ENCODE measurements at places on chromosomes 6 and 20.

GRCh38 chr6:97438011-97438671, 155.1 kb upstream of the MMS22L start:
- DNase-seq, result no peak

- no peak for DNase-seq
Measured at GRCh38 chr6:108735310-108736001, 112.8 kb upstream of the ARMC2 start.

DNA sequence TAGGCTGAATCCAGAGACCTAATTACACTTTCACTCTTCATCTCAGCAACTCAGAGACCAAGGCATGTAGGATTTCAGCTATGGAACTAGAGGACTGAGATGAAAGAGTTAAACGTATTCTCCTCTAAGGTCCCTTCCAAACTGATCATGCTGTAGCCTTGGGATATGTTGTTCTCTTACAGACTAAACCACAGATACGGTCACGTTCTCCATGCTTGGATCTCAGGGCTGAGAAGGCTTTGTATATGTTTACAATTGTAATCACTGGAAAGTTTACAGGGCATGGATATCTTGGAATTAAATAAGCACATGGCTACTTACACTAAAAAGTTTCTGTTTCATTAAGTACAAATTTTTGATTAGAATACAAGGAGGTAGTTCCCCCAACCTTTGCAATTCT, 50.1 kb downstream of the PKIB start:
- no peak for DNase-seq

GRCh38 chr20:52060794-52061714, 130.5 kb downstream of the ZFP64 start:
- DNase-seq, result no peak

- DNase-seq, result no peak
Measured at GRCh38 chr6:1363729-1364572, 25.4 kb upstream of the FOXF2 start.

DNA sequence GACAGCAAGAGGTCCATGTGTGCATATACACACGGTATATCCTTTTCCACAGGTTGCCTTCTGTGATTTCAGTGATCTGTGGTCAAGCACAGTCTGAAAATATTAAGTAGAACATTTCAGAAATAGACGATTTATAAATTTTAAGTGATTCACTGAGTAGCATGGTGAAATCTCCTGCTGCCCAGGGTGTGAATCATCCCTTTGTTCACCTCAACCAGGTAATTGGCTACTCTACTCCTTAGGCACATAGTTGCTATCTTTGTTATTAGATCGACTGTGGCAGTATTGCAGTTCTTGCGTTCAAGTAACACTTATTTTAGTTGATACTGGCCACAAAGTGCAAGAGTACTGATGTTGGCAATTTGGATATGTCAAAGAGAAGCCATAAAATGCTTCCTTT, 1421.7 kb downstream of the GRIK2 start:
- DNase-seq, result no peak

DNA sequence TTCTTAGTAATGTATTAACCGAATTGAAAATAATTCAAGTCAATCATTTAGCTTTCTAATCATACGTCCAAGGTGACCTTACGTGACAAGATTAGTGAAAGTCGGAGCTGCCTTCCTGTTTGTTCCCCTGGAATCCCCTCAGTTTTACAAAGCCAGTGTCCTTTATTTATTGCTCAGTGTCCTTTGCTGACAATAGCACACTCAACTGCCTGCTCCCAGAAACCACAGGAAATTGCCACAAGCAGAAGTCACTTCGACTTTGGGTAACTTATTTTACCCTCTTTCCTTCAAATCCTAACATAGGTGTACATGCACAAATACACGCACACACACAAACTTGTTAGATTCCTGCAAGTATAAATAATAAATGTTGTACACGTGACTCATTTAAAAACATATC, 1167.7 kb upstream of the ADGRB3 start:
- DNase-seq, result no peak

DNA sequence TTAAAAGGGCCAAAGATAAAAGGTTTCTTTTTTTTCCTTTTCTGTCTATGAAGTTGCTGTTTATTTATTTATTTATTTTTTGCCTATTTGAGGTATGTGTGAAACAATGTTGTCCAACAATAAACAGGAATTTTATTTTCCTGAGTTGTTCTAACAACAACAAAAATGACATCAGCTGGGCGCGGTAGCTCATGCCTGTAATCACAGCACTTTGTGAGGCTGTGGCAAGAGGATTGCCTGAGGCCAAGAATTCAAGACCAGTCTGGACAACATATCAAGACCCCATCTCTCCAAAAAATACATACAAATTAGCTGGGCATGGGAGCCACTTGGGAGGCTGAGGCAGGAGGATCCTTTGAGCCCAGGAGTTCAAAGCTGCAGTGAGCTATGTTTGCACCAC, 44.1 kb downstream of the MGME1 start:
- DNase-seq, result no peak

DNA sequence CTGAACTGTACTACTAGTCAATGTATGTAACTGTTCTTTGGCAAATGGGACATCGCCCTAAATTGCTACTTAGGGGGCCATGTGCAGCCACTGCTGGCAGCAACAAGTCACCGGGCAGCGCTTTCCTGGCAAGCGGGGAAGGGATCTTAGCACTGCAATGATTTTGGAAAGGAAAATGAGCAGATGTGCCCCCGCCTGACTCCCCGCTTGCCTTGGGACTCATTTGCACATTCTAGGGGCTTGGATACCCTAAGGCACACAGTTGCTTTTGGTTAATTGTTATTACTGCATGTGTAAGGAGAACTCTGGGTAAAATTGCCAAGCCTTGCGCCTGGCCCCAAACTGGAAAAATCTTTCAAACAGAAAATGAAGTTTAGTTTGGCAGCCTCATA, 32.2 kb downstream of the CD83 start:
- DNase-seq, result no peak

GRCh38 chr6:113381232-113381631, 475.9 kb upstream of the MARCKS start:
- no peak for DNase-seq

DNA sequence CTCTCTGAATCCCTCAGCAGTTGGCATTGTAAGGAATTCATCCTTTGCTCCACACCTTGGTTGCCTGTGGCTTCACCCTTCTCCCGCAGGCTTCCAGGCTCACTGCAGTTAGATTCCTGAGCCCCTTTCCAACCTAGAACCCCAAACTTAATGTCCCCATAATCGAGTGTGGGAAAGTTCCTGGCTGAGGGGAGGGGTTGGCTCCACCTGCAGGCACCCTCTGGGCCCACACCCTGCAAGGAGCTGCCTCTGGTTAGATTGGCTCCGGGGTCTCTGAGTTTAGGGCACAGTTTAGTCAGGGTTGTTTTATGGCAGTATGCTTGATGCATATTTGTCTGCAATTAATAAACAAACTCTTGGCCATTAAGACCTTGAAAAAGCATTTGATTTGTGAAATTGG, 63.4 kb downstream of the MTHFD1L start:
- DNase-seq, result no peak

DNA sequence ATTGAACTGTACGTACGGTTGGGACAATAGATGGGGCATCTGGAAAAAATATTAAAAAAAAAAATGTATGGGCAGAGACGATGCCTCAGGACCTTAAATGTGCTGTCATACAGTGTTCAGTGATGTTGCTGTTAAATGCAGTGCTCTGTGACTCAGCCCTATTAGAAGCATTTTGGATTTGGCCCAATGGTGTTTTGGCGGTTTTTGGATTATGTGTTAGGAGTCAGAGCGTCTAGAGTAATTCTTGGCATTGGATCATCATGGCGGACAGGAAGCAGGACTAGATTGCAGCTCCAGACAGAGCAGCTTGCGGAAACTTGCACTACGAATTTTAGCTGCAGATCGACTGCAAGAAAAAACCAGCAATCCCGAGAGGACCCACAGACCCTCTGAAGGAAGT, 280.0 kb downstream of the SOX4 start:
- DNase-seq, result no peak

- no peak for DNase-seq
Measured at GRCh38 chr6:114940181-114940580, 597.4 kb upstream of the HS3ST5 start.

GRCh38 chr6:25477006-25477590, 174.9 kb upstream of the SCGN start:
- peak; percentile 7 for DNase-seq

- no peak for DNase-seq
Measured at GRCh38 chr20:39812116-39812515, 850.0 kb downstream of the DHX35 start.

DNA sequence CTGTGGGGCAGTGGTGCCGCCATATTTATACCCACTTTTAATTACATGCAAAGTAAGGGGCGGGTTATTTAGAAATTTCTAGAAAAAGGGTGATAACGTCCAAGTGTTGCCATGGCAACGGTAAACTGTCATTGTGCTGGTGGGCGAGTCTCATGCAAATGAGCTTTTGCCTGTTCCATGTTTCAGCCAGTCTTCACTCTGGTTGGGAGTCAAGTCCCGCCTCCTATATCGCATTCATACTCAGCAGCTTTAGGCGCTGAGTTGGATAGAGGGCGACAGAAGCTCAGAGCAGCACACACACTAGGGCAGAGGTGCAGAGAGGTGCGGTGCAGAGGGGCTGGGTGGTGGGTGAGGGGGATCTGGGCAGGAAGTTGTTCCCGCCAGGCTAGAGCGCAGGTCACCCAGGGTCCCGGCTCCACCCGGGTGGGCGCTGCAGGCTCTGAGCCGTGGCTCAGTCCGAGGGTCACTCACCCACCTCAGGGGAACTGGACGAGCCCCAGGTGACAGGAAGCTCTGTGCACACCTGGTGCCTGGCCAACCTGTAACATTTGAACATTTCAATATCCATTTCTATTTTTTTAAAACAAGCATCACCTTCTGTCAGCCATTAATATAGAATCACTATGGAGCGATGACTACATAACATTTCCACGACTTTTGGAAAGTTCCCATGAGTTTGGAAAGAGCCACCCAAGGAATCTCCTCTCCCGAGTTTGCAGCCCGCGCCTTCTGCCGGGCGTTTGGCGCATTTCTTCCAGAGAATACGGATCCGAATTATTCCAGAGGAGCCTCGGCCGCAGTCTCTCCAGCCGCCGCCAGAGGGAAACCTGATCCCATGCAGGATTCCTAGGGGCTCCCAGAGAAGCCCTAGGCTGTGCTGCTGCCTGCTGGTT, 89.1 kb upstream of the PHACTR3 start:
- peak; percentile 9 for DNase-seq

DNA sequence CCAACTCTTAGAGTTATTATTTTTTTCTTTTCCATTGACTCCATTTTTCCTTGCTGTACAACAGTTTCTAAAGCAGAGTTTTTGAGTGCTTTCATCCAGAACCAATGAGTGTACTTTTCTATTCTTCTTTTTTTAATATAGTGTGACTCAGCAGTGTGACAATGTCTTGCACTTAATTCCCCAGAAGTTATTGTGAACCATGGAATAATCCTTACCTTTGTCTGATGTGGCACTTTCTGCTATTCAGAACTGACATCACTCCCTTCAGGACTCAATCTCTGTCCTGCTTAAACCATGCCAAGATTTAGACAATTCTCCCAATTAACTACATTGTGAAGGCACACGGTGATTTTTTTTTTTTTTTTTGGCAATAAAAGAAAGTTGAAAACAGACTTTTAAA, 41.5 kb downstream of the GRIK2 start:
- DNase-seq, result no peak

DNA sequence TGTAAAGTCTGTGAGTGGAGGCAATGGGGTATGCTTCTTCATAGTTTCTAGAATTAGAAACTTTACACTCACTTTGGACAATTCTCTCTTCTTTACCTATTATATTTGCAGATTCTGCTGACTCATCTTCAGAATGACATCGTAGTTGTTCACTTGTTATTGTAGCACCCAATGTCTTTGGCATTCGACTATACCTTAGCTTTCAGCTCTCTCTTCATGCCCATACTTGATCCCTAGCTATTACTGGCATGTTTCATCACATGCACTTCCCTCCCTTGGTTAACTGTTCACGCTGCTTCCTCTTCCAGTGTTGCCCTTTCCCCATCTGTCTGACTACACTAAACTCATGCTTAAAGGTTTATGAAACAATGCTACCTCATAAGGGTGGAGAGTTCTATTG, 298.1 kb upstream of the TCF21 start:
- DNase-seq, result no peak

GRCh38 chr6:30915591-30915946, 1.5 kb downstream of the VARS2 start:
- peak; percentile 54 for DNase-seq

DNA sequence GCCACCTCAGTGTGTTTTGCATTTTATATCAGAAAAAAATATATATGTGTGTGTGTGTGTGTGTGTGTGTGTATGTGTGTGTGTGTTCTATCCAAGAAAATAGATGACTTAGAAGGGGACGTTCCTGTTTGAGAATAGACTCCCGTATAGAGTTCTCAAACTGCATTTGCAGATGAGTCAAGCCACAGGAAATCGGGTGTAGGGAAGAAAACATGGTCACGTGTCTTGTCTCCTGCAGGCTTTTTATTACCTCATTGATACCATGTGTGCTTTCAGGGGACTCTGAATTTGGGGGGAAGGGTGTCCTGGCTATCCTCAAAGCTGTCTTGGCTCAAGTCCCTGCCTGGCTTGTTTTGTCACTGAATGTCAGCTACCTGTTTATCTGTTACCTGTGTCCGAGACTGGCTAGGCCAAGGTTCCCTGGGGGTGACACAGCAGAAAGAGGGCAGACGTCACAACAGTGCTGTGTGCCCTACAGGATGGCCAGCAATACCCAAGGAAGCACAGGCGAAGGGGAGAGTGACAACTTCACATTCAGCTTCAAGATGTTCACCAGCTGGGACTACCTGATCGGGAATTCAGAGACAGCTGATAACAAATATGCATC, 55.7 kb upstream of the NOP56 start:
- DNase-seq, result no peak

- DNase-seq, result no peak
Measured at GRCh38 chr6:142854589-142855488, 90.1 kb downstream of the HIVEP2 start.

- DNase-seq, result no peak
Measured at GRCh38 chr20:43893930-43894329, 20.7 kb upstream of the TOX2 start.

DNA sequence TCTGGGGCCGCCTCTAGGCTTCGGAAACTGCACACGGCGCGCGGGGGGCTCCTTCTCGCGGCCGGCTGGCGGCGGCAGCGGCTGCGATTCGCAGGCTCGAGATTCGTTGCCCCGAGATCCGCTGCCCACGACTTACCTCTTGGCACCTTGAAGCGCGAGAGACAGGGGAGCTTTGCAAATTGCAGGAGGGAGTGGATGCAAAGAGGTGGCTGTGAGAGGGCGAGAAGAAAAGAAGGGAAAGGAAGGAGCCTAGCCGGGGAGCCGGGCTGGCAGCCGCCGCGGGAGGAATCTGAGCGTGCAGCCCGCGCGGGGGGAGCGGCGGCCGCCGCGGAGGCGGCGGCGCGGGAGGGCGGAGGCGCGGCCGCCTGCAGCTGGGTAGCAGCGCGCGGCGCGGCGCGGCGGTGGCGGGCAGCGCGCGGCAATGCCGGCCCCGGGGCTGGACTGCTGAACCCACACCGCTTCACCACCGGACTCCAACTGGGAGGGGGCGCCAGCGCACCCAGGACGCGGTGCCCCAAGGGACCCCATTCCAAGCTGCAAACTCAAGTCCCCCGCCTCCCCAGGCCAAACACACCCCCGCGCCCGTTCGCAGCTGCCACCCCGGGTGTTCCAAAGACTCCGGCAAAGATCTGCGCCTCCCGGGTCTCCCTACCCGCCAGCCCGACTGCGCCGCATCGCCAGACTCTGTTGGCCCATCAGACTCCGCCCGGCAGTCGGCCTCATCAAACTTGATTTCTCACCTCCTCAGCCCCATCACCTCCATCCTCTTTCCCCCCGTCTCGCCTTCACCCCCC, 44.2 kb upstream of the SUPT3H start:
- DNase-seq, result peak; percentile 80

Measured in activated CD4-positive, alpha-beta T cell treated with anti-CD3 and anti-CD28 coated beads, Interleukin-10, Interleukin-2, amounts not matched to agents 100 ng/mL and 50 ng/mL, durations not matched to agents 16 hours and 8 hours (primary cell).